ENCODE measurements at places on chromosomes 3 and 15. TPM values are rescaled to one million over a fixed set of nuclear protein-coding genes. Genes with fewer than 3 reads are reported as not detected.
A peak's percentile ranks its signal among the peaks of the same experiment; 100 is the strongest.

IGSF11 gene
- 0.11 TPM for polyA plus RNA-seq

- no peak for DNase-seq
Observed at GRCh38 chr15:83844742-83845141, 190.8 kb downstream of the ADAMTSL3 start.

DNA sequence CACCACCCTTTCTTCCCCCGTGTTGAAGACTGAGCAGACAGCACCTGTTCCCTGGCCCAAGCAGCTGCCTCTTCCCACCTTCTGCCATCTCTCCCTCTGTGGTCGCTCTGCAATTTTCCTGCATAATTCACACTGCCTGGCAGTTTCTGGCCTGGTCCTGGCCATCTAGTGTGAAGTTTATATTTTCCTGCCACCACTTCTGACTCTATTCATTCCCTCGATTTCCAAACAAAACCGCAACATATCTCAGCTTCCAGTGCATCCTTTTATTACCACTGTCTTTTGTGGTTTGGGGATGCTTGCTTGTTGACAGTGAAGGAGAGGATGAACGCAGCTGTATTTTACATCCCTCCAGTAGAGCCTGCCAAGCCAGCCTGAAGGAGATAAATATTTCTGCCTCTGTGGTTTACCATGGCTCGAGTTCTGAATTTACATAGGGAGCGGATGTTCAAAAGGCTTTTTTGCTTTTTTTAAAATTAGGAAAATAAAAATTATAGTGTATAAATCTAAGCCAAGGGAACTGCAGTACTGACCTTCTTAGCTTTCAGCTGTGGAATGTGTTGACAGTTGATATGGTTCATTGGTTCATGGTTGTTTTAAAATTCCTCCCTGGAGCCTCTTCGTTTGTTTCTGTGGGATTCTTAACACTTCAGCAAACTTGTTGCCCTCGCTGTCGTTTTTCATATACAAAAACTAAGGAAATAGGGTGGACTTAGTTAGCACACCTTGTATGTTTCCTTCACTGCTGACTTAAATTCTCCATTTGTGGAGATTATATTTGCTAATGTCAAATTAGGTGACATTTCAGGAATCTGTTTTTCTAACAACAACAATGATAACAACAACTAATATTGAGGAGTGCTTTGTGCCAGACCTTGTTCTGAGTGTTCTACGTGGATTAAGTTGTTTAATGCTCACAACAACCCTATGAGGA is 250.5 kb downstream of the ADAMTSL3 start:
- no peak for DNase-seq

DNA sequence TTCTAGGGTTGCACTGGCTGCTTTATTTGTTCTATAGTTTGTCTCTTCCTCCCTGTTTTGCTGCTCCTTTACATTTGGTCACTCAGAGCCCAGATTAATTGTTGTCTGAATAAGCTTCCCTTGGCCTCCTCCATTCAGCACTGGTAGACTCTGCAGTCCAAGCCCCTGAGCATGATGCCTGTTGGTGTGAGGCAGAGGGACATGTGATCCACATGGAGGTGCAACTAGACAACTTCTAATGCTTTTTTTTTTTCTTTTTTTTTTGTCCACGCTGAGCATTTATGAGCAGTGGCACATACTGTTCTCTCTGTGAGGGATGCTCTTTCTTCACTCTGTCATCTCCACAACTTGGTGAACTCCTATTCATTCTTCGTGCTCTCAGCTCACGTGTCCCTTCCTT is 167.3 kb upstream of the TBC1D5 start:
- DNase-seq = no peak

DNA sequence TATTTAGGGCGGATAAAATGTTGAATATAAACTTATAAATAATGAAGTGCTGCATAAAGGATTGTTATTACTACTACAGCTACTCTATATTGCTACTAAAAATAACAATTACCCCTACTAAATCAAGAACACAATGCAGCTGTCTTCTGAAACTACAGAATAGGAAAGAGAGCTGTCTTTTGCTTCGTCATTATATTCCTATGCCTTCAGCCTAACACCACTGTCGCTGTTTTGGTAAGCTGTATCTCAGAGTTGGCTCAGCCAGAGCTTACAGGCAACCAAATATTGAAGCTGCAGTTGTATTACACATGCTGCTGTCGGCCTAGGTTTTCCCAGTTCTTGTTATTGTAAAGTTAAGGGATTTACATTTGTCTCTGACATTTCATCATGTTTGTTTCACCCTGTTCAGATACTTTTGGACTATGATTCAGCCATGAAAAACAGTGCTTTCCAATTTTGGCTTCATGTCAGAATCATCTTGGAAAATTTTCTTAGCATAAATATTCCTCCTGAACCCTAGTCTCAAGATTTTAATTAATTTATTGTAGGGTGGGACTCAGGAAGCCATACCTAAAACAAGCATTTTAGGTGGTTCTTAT is 31.3 kb upstream of the LPP start:
- DNase-seq = no peak

GRCh38 chr3:156689608-156690007 is 15.2 kb downstream of the TIPARP start:
- DNase-seq = no peak

DNA sequence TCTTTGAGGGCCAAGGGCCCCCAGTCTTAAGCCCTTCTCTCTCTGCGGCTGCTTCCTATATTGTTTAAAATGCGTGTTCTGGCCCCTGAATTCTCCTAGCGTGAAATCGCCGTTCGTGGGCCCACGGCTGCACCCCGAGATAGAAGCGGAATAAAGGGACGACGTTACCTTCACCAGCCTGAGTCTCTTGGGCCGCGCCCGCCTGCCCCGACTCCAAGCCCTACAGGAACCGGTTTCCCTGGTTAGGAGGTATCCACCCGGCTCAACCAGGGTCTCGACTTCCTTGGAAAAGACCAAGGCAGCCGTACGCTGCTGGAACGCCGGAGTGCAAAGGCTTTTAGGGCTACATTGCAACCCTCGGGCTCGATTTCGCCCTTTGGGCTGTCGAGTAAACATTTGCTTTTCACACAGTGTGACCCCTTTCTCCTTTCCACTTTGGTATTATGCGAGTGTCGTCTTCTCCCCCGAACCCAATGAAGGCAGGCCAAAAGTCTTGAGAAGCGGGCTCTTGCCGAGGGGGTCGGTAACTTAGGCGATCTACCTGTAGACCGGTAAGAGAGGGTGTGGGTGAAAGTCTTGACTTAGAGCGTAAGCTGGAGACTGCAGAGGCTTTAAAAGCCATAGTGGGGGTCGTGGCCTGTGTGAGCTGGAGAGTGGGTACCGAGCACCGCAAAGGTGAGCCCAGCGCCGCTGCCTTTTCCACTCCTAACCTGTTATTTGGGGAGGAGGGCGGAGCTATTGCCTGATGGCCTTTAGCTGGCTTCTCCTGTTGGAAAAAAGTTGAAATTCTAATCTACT is 2.0 kb downstream of the TRIM71 start:
- DNase-seq = no peak

DNA sequence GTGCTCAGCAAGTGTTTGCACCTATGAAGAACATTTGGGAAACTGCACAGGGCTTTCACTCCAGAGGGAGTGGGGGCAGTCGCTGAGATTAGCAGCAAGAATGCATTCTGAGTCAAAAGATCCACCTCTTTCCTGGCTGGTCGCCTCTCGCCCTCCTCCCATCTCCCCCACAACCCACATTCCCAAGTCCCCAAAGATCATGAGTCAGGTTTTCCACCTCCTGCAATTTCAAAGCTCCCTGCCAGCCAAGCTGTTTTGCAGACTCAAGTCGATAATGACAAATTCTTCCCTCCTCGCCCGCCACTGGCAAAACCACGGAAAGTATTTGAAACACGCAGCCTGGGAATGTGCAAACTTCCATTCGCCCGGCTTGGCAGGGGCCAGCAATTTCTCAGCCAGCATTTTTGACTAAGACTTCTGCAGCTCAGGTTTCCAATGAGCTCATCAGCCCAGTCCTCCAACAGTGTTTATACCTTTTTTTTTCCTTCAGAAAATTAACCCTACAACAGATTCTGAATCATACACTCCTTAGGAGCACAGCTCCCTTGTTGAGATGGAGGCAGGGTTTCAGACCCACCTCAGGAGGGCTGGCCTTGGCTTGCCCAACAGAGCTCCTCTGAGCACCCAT is 181.4 kb downstream of the SMAD6 start:
- no peak for DNase-seq

DNA sequence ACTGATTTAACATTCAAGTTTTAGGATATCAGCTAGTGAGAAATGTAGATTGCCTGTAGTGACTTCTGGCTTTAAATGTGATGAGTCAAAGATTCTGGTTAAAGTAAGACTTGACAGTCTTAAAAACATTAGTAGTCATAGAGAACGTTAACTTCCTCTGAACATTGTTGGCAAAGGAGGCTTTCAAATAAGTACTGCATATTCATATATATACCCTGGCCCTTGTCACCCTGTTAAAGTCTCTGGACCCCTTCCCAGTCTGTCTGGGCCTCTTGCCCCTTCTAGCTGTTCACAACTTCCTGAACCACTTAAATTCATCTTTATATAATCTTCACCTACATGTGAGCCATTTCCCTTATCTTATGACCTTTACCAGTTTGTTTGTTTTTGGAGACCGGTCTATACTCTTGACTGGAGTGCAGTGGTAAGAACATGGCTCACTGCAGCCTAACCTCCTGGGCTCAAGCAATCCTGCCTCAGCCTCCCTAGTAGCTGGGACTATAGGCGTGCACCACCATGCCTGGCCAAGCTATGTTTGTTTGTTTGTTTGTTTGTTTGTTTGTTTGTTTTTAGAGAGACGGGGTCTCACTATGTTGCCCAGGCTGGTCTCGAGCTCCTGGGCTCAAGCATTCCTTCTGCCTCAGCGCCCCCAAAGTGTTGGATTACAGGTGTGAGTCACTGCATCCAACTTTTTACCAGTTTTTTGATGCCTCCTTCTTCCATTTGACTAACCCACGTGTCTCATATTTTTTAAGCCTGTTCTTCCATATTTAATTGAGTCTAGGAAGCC is 64.4 kb upstream of the CRTC3 start:
- DNase-seq = no peak

THPO gene
- polyA plus RNA-seq = 0.42 TPM

DNA sequence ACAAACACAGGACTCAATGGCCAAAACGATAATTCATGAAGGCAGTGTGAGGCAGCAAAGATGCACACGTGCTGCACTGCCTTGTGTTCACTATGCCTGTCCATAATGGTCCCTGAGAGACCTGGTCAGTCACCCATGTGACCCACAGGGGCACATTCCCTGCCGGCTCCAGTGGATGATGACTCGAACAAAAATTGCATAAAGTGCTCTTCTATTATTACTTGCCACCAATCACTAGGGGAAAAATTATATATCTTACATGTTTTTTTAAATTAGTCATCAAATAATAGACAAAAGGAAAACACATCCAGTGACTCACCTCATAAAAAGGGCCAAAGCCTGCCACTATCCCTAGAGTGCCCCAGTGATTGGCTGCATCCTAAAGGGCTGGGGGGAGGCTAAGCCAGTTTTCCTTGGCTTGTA is 47.5 kb downstream of the UBP1 start:
- no peak for DNase-seq

TMEM42 gene
- 30.8 TPM for polyA plus RNA-seq

DNA sequence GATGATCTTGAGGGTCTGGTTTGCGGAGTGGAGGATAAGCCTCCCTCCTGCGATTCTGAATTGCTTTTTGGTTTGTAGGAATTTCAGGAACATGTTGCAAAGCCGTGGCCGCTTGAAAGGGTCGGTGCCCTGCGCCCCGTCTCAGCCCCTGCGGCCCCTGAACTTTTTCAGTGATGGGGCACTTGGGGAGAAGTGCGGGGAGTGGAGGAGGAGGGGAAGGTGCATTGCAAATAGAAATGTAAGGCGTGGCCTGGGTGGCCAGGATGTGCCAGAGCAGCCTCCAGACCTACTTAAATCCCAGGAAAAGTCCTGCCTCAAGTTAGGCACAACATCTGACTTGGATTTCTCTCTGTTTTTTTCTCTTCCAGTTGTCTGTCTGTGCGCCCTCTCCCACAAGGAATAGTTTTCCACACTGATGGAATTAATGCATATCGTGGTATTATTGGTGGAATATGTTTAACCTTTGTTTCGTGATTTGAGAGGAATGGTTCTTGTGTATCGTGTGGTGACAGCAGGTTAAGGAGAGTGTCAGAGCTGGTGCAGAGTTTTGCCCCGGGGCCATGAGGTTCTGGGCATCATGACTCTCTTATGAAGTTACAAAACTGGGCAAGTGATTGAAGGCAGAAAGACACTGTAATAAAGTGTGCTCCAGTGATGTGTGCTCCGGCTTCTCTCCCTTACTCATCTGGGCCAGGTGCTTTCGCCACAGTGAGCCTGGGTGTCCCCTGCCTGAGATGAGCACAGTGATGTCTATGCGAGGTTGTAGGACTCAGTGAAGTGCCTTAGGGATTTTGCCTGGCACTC is 153.8 kb downstream of the PGPEP1L start:
- DNase-seq = peak; percentile 77

CNTN3 gene
- polyA plus RNA-seq = 1.2 TPM

CGNL1 gene
- 0.21 TPM for polyA plus RNA-seq

DNA sequence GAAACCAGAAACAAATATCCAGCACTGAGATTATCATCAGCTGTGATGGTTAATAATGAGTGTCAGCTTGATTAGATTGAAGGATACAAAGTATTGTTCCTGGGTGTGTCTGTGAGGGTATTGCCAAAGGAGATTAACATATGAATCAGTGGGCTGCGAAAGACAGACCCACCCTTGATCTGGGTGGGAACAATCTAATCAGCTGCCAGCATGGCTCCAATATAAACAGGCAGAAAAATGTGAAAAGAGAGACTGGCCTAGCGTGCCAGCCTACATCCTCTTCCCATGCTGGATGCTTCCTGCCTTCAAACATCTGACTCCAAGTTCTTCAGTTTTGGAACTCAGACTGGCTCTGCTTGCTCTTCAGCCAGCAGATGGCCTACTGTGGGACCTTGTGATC is 869.5 kb downstream of the SI start:
- DNase-seq = no peak

- no peak for DNase-seq
Observed at GRCh38 chr3:124316034-124316287, 324.0 kb upstream of the ROPN1 start.

CHRM5 gene
- not detected for polyA plus RNA-seq

TFG gene
- 31.6 TPM for polyA plus RNA-seq

LEKR1 gene
- polyA plus RNA-seq = 0.48 TPM

GRCh38 chr15:57655053-57655452 is 51.5 kb upstream of the POLR2M start:
- no peak for DNase-seq

- no peak for DNase-seq
Observed at GRCh38 chr3:57555306-57555705, 768 bp upstream of the PDE12 start.

GRCh38 chr15:70763120-70763949 is at the start of gene UACA:
Gene UACA (minus strand): TSS chr15:70763558. CDS start chr15:70763407, 151 bp downstream.
- peak; percentile 94 for DNase-seq

DNA sequence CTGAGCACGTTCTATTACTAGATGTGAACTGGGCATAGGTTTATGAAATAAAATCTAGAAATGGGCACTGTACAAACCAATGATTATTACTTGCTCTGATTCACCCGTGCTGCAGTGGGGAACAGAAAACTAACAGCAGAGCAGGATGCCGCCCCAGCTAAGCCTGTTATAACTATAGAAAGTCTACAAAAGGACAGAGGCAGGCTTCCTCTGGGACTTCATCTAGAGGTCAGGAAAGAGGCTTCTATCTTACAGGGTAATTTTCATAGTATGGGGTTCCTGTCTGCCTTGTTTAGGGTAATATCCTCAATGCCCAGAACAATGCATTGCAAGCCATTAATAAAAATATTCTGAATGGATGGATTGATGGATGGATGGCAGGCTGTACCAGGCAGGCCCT is 177.0 kb upstream of the TBL1XR1 start:
- no peak for DNase-seq

ISG20 gene
- polyA plus RNA-seq = 198 TPM

All from spleen (tissue), 13 donors.